Activated T-helper 9 cell treated with anti-CD3 and anti-CD28 coated beads, Interleukin-2, amount 50 U/mL, for 16 hours (primary cell): ENCODE measurements at places on chromosomes 2 and 18.

GRCh38 chr2:235725016-235725489 is 231.2 kb downstream of the AGAP1 start:
- DNase-seq = no peak

- DNase-seq = no peak
Measured at GRCh38 chr18:49861659-49862058, 48.3 kb upstream of the ACAA2 start.

GRCh38 chr2:28134262-28134812 is 243.8 kb downstream of the BABAM2 start:
- no peak for DNase-seq

GRCh38 chr2:38743672-38744398 is 7.3 kb downstream of the SRSF7 start:
- no peak for DNase-seq

GRCh38 chr2:129929321-129930290 is 49.9 kb upstream of the RAB6C start:
- DNase-seq = no peak

GRCh38 chr2:241546771-241547498 is 11.6 kb upstream of the BOK start:
- DNase-seq = no peak

DNA sequence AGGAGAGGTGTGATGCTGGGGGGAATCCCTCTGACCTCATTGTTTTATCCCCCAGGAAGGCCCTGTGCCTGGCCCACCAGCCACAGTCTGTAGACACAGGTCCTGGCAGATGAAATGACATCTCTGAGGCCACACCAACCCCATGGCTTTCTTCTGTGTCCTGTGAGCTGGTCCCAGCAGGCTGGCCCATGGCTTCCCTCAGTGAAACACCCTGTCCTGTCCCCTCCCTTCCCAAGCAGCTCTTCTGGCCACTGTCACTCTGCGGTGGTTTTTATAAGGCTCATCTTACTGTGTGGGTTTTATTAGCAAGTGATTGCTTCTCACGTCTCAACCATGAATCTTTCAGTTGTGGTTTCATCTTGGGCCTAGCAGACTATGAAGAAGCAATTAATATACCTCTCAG is 102.8 kb upstream of the STPG4 start:
- no peak for DNase-seq

DNA sequence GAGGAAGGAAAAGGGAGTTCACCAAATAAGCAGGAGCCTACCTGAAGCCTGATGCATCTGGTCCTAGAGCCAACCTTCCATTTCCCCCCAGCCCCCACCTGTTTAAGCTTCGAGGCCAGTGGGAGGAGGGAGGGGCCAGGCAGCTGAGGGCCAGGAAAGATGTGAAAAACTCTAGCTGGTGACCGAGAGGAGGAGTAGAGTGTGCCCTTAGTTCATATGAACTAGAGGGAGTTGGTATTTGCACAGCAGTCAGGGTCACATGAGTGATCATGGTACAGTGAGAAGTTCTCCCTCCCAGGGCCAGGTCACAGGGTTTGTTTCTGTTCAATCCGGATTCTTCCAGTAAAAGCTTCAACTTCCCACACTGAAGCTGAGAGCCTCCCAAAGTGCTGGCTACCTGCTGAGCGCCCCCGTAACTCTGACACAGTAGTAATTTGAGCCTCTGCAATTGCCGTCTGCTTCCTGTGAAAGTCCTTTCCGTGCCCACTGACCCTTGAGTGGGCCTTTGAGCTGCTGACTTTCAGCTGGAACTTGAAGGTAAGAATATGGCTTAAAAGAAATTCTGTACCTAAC is at the start of gene SULT1C2:
SULT1C2 (plus strand) TSS at position 362 of the 573 bp plus-strand sequence. CDS start 4,773 bp downstream, outside the sequence.
- DNase-seq = no peak

DNA sequence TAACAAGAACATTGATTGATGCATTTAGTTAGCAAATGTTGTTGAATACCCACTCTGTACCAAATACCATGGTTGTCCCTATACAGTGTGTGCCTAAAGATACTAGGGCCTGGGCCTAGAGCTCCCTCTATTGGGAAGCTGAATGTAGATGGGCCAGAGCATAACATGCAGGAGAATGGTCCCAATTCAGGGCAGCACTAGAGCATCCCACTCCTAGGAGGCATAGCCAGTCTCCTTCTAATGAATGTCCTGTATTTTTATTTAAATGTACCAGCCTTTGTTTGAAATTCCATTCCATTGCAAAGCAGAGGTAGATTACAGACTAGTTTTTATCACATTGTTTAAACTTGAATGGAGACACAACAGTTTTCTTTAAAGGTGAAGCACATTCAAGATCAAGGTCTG is 90.6 kb downstream of the FEZ2 start:
- DNase-seq = no peak

DNA sequence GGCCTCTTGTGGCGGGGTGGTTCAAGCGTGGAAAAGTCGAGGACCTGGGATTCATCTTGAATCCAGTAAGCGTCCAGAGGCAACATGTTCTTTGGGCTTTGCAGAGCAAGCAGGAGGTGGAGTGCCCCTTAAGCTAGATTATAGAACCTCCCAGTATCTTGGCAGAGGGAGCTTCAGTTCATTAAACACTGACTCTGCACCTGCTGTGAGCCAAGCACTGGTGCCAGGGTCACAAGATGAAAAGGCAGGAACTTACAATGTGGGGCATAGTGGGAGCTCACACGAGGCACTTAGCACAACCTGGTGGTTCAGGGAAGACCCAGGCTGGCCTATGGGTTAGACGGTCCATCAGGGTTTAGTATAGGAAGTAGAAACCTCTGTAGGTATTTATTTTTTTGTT is 7.4 kb upstream of the FZD5 start:
- DNase-seq = no peak

GRCh38 chr18:79402977-79403722 is 7.4 kb downstream of the NFATC1 start:
- no peak for DNase-seq

GRCh38 chr2:127663566-127664064 is 11.7 kb downstream of the LIMS2 start:
- DNase-seq = no peak

GRCh38 chr2:229335877-229336346 is 64.8 kb upstream of the PID1 start:
- DNase-seq = no peak

GRCh38 chr18:312415-312814 is 44.6 kb upstream of the THOC1 start:
- no peak for DNase-seq

- no peak for DNase-seq
Measured at GRCh38 chr2:127510073-127510472, 16.2 kb downstream of the IWS1 start.

DNA sequence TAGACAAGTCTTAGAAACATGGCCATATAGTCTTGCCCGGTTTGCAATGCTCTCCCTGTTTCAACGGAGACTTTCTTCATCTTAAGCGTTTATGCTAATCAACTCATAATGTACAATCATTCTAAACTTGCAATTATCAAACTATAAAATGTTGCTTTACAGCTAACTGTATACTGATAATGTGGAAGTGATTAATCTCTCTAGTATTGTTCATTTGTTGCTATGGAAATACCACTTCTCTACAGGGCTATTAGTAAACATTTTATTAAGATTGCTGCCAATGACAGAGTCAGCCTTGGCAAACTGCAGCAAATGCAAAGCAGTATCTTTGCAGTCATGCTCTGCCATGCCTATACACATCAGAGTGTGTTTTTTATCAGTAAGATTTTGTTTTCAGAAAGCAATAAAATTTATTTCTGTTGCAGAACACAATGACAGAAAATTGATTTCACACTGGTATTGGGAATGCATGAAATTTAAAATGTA is 1201.8 kb upstream of the CDH2 start:
- no peak for DNase-seq

- DNase-seq = no peak
Measured at GRCh38 chr2:12131975-12132374, 385.5 kb downstream of the LPIN1 start.

- no peak for DNase-seq
Measured at GRCh38 chr2:241947876-241948275, 78.3 kb downstream of the RTP5 start.

DNA sequence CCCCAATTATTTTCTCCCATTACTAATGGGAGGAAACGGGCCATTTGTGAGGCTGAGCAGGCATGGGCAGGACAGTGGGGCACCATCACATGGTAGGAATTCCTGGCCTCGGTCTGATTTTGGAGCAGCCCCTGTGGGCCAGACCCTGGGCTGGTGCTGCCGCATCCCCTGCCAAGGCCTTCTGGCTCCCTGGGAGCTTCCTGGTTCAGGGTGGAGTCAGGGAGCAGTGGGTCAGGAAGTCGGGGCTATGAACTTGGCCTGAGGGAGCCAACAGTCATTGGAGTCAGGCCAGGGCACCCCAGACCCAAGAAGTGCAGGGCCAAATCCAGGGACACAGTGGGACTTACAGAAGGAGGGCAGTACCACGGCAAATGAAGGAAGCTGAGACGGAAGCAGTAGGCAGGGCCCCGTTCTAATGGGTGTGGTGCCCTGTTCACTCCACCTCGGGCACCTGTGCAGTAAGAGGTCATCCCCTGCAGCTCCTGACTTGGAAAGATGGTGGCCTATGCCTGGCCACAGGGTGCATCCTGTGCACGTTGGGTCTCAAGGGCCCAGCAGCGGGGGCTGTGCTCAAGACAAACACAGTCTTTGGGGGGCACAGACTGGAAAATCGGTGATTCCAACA is 328.1 kb downstream of the SMAD2 start:
- DNase-seq = no peak

DNA sequence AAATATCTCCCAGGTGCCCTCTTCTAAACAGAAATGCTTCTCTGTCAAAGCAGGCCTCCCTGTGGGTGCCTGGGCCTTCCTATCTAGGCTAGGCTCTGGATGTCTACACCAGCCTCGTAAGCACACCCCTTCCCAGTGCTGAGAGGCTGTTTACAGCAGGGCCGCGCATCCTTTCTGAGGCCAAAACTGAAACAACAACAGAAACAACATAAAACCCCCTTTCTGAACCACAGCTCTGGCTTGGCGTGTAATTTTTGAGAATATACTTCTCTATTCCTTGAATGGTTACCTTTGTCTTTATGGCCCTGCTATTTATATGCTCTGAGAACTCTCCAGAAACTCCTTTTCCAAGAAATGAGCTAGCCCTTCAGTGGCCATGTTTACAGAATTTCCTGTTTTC is 118.4 kb downstream of the BCL2L11 start:
- no peak for DNase-seq

DNA sequence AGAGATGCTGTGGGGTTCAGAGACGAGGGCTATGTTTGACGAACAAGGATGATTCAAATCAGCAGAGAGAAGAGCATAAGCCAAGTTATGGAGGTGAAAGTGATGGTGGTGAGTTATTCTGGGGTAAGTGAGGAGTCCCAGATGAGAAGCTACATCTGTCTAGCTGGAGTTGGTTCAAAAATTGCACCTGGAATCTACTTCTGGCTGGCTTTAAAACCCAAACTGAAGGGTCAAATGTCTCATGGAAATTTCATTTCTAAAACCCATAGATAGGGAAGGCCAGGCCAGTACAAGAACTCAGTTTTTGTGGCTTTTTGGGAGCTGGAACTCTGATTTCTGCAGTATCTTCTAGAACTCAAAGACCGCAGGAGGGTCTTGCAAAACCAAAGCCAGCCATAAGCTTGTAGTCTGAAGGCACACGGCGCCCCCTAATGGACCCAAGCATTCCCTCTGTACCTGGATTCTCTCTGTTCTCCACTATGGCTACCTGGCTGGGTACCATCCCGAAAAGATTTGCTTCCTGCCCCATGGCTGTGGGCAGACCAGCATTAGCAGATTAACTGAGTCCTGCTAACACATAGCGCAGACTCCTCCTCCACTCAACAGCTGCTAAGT is 229.1 kb upstream of the SLC14A2 start:
- DNase-seq = no peak

GRCh38 chr2:215432759-215433594 is 2.9 kb downstream of the FN1 start:
- DNase-seq = no peak

DNA sequence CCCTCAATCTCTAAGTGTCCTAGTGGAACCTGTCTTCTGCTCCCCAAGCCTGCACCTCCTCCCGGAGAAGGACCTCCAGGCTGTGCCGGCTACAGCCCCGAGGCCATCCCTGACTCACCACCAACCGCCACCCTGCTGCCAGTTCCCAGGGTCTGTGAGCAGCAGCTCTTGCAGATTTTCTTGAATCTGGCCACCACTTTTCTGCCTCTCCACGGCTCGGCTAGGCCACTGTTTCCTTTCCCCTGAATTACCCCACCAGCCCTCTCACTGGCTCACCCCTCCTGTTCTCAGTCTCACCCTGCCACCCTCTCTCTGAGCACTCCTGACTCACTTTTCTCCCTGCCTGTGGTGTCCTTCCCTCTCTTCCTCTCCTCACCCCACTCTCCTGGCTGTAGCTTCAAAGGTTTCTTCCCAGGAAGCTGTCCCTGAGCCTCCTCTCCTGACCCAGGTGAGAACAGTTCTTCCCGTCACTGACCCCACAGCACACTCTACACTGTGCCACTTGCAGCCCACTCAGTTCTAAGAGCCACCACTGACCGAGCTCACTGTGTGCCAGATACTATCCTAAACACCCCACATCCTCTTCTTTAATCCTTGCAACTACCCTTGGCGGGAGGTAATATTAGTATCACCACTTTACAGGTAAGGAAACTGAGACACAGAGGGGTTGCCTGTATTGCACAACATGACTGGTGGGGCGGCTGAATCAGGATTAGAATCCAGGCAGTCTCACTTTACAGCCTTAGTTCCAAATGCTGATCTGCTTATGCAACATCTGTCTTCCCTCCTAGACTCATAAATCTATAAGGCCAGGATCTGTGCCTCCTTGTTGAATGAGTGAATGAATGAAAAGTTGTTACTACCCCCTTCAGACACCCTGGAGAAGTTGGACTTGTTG is 111.6 kb downstream of the SMAD7 start:
- no peak for DNase-seq

GRCh38 chr2:829047-829446 is 121.6 kb upstream of the SNTG2 start:
- DNase-seq = no peak
